ENCODE measurements at places on chromosomes 2 and 18.

DNA sequence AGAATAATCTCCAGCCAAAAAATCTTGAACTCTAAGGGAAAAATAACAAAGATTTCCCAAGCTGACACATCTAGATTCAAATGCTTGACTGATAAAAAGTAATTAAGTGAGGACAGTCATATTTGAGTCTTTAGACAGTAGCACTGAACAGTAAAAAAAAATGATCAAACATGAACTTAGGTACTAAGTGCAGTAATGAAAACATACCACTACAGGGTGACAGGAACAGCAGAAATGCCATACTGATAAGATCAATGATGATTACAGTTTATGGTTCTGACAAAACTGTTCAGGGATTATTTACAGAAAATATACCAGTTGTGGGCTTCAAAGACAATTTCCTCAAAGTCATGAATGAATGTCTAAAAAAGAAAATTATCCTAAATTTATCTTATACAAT lies 80.3 kb downstream of the OSBPL1A start:
- DNase-seq, result no peak

DNA sequence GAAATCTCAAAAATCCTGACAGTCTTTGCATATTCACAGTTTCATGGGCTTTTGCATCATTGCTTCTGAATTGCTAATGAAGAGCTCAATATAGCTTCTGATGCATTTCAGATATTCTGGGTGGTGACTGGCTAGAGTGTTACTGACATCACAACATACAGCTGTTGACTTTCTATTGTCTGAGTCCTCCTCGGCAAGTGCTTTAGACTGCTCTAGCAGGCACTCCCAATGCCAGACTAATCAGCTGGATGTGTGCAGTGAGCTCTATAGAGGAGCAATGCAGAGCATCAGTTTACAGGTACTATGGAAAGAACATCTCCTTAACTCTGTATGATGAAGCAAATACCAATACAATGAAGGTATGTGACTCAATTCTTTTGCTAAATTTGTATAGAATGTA lies 54.9 kb downstream of the R3HDM1 start:
- no peak for DNase-seq

DNA sequence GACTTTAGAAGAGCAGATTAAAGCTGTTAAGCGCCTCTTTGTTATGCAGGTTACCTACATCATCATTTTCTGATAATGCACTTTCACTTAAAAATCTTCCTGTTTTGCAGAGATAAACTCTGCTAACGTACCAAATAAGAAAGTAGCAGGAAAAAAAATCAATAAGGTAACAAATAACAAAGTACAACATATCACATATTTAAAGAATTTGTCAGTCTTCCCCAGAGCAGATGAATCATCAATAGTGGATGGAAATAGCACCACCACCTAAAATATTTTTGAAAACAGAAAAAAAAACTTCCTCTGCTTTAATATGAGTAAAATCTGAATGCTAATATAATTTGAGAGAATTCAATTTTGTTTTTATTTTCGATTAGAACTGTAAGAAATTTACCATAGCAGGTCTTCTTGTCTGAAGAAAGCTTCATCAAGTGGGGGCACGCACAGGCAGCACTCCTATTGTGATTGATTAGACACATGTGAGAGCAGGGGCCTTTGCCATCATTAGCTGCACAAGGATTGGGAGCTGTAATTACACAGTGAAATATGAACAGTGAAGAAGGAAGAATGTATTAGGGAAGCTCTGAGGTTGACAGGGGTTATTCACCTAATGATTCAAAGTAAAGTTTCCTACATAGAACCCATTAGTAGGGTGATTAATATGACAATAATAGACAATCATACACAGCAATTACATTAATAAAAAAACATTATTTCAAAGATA lies 1279.4 kb downstream of the LRP1B start:
- DNase-seq, result no peak

DNA sequence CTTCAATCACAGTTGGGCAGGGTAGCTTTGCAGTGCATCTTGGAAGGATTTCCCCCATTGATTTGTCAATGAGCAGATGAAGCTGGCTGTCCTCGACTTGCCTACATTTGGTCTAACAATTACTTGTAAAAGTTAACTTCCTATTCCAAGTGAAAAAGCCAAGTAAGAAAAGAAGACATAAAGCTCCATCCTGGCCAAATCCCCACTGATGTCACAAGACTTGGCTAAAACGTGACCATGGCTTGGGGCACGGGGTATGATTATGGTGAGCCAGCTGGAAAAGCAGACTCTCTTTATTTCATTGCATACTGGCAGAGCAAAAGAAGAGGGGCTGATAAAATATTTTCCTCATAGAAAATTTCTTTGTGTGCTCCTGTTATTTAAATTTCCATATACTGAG lies 25.4 kb upstream of the PID1 start:
- DNase-seq, result no peak

DNA sequence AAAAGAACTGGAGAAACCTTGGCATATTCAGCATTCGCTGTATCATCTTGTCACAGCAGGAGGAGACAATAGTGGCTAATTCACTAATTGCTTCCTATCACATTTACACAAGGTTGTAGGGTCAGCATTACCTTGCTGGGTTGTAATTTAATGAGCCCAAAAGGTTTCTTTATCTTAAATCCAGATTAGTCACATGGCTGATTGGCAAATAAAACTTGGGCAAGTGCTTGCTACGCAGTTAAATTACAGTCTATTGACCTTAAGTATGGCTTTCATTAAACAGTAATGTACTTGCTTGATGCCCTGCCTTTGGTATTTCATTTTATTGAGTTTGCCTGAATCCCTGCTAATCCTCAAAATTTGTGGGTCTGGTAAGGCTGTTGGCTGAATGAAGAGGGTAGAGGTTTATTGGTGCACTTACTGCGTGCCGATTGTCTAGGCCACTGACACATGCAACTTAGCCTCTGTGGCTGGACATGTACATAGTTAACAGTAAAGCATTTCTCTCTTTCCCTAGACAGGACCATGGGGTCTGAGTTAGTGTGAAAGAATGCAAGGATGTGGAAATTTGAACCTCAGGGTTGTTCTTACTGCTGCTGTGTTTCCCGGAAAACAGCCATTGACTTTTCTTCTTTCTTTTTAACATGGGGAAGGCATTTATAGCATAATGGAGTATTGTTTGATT lies 34.3 kb downstream of the FMNL2 start:
- no peak for DNase-seq

DNA sequence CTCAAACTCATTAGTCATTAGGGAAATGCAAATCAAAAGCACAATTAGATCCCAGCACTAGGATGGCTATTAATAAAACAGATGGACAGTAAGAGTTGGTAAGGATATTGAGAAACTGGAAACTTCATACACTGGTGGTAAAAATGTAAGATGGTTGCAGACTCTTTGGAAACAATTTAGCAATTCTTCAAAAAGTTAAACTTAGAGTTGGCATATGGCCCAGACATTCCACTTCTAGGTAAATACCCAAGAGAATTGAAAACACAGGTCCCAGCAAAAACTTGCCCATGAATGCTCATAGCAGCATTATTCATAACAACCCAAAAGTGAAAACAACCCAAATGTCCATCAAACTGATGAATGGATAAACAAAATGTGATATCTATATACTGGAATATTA lies 84.9 kb upstream of the ZFP36L2 start:
- no peak for DNase-seq

- DNase-seq, result peak; percentile 49
Observed at GRCh38 chr2:230974096-230974913, 21.6 kb upstream of the SPATA3 start.

GRCh38 chr18:66495844-66496243 lies 108.0 kb downstream of the CDH19 start:
- DNase-seq, result no peak

GRCh38 chr2:172279813-172280212 lies 147.6 kb upstream of the ITGA6 start:
- DNase-seq, result no peak

- DNase-seq, result no peak
Observed at GRCh38 chr2:132550946-132551345, 119.1 kb downstream of the LYPD1 start.

DNA sequence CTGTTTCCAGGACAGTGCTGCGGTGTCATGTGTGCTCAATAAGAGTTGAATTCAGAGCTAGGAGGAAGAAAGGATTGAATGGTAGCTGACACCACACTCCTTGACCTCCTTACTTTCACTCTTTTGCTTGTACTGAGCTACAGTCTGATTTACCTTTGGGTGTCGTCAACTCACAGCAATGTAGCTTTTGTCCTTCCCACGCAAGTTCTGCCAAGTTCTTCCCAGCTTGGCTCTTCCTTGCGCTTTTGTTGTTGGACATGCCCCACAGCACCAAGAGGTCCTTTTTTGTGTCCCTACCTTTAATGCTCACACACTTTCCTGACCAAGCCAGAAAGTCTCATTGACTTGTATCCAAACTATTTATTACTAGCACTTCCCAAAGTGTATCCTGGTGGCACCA lies 38.3 kb upstream of the ITGB6 start:
- no peak for DNase-seq

GRCh38 chr18:13179566-13180113 lies 38.9 kb upstream of the LDLRAD4 start:
- no peak for DNase-seq
